ENCODE measurements at places on chromosomes 5 and 9. TPM values are rescaled to one million over a fixed set of nuclear protein-coding genes. Genes with fewer than 3 reads are reported as not detected.

The SLC1A3 gene
- 0.57 TPM for total RNA-seq

The SLC36A2 gene
- total RNA-seq, result not detected

The OR1J1 gene
- total RNA-seq, result not detected

The CYLC2 gene
- not detected for total RNA-seq

The RGS7BP gene
- total RNA-seq, result not detected

The BTNL9 gene
- not detected for total RNA-seq

GRCh38 chr5:36452424-36453006 lies 150.8 kb upstream of the RANBP3L start:
- no peak for DNase-seq
- H3K4me1 ChIP-seq, result no peaks in the 10 kb centered on the region
- H3K36me3 ChIP-seq, result no peaks in the 10 kb centered on the region
- no peak overlapping the region for H3K27ac ChIP-seq
- no peak overlapping the region for H3K4me3 ChIP-seq

DNA sequence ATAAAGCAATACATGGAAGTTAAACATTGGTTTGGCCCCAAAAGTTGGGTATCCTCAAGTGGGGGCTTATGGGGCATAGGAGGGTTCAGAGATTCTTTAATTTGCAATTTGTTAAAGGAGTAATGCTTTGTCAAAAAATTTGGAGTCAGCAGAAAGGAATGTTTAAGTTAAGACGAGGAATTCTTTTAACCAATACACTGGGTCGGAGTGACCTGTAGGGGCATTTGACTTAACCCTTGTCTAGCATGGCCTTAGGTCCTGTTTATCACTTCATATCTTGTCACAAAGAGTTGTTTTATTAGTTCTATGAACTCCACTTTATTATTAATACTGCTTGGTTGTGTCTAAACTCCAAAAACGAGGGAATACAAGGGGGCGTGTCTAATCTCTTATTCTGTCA lies 656.1 kb upstream of the RORB start:
- no peak for DNase-seq
- H3K27ac ChIP-seq, result no peak overlapping the region
- H3K4me1 ChIP-seq, result no peaks in the 10 kb centered on the region
- no peak overlapping the region for H3K4me3 ChIP-seq
- no peaks in the 10 kb centered on the region for H3K27me3 ChIP-seq
- H3K36me3 ChIP-seq, result no peaks in the 10 kb centered on the region

GRCh38 chr9:95963659-95964058 lies 88.2 kb downstream of the ERCC6L2 start:
- no peak for DNase-seq
- H3K4me1 ChIP-seq, result no peaks in the 10 kb centered on the region
- no peaks in the 10 kb centered on the region for H3K27me3 ChIP-seq
- no peaks in the 10 kb centered on the region for H3K36me3 ChIP-seq
- H3K4me3 ChIP-seq, result no peak overlapping the region

GRCh38 chr5:137264041-137264440 lies 235.1 kb downstream of the SPOCK1 start:
- H3K4me1 ChIP-seq, result no peaks in the 10 kb centered on the region
- no peaks in the 10 kb centered on the region for H3K27me3 ChIP-seq
- H3K27ac ChIP-seq, result no peak overlapping the region
- no peak overlapping the region for H3K4me3 ChIP-seq

DNA sequence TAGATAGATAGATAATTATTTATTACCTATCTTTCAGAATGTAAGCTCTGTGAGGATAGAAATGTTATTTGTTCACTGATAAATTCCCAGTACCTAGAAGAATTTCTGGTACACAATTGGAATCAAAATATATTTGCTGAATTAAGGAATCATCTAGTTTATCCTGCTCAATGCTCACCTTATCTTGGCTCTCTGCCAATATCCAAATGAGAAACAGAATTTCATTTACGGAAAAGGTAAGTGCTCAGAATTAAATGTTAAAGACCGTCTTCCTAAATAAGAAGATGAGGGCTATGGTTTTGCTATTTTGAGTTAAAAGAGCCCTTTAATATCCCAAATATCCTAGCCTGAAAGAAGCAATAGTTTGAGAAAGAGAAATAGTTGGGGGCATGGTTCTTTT lies 232.1 kb upstream of the PDE4D start:
- no peak overlapping the region for H3K4me3 ChIP-seq
- no peaks in the 10 kb centered on the region for H3K4me1 ChIP-seq
- H3K27ac ChIP-seq, result no peak overlapping the region
- H3K36me3 ChIP-seq, result no peaks in the 10 kb centered on the region
- no peak for DNase-seq

DNA sequence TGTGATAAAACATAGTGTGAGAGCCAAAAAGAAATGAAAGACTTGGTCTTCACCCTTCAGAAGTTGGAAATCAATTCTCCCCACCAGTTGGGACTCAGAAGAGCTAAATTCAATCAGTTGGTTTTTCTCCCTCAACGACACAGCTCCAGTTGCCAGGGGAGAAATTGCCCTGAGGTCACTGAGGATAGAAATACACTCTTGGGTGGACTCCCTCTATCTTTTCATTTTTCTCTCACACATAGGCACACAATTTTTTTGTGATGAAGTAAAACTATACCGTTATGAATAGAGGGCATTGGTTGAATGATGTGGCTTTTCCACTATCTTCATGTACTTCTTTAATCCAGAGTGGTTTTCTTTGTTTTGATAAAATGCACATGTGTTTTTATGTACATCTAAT lies 80.2 kb downstream of the ZNF366 start:
- no peaks in the 10 kb centered on the region for H3K36me3 ChIP-seq
- no peak for DNase-seq
- no peaks in the 10 kb centered on the region for H3K27me3 ChIP-seq
- H3K4me1 ChIP-seq, result no peaks in the 10 kb centered on the region
- no peak overlapping the region for H3K27ac ChIP-seq

GRCh38 chr9:89304834-89305188 lies 6.2 kb upstream of the CKS2 start:
- H3K27me3 ChIP-seq, result no peaks in the 10 kb centered on the region
- no peak for DNase-seq
- no peak overlapping the region for H3K27ac ChIP-seq
- no peak overlapping the region for H3K4me3 ChIP-seq
- H3K4me1 ChIP-seq, result peaks cover 6% of the 10 kb centered on the region
- H3K36me3 ChIP-seq, result no peaks in the 10 kb centered on the region

DNA sequence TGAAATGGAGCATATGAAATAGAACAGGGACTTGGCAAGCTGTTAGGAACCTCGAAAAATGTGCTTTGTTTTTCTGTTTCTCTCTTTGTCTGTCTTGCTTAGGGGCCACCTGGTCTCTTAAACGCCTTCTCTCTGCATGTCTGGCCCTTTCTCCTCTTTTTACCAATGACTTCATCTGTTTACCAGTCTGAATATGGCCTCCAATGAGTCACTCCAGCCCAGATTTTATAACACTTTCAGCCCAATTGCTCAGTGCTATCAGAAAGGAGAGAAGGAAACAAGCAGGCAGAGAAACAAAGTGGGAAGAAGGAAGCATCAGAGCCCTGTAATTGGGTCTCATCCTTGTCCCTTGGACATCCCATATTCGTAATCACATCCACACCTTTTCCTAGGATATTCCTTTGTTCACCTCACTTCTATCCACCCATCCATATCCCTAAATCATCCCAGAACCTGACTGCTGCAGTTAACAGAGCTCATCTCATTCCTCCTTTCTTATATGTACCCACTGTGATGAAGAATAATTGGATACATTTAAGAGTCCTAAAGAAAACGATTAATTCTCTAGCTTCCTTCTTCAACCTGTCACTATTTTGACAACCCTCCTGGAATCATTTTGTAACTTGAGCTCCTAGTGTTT lies 151.8 kb upstream of the GPR151 start:
- no peak for DNase-seq
- no peak overlapping the region for H3K27ac ChIP-seq
- no peak overlapping the region for H3K4me3 ChIP-seq
- no peaks in the 10 kb centered on the region for H3K27me3 ChIP-seq
- H3K4me1 ChIP-seq, result no peaks in the 10 kb centered on the region

DNA sequence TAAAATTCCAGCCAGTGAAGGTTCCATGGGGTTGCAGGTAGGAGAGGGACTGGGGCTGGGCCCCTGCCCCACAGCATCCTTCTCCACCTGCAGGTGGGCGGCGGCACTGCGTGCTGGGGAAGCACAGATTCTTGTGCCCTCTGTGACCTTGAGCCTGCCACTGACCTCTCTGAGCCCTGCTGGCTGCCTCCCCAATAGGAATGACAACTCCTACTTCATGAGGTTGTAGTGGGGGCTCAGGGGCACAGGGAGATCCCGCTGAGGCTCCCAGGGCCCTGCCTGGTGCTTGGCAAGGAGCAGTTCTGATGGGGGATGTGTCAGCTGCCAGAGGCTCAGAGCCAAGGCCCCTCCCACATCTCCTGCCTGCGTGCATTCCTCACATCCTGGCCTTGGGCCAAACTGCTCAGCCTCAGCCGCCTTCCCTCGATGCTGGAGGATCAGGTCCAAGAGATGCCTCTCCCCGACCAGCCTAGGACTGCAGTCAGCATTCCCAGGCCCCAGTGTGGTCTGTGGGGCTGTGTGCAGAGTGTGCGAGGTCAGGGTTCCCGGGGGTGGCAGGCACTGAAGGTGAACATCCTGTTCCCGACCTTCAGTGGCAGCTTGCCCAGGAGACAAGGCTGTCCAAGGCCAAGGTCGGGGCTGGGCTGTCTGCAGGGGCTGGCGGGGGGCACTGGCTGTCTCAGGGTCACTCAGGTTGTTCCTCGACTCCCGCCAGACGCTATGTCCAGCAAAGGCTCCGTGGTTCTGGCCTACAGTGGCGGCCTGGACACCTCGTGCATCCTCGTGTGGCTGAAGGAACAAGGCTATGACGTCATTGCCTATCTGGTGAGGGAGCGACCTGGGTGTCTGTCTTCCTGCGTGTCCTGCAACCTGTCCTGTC lies 7.0 kb downstream of the ASS1 start:
- H3K27me3 ChIP-seq, result no peaks in the 10 kb centered on the region
- no peaks in the 10 kb centered on the region for H3K36me3 ChIP-seq
- no peak overlapping the region for H3K4me3 ChIP-seq
- no peaks in the 10 kb centered on the region for H3K4me1 ChIP-seq

DNA sequence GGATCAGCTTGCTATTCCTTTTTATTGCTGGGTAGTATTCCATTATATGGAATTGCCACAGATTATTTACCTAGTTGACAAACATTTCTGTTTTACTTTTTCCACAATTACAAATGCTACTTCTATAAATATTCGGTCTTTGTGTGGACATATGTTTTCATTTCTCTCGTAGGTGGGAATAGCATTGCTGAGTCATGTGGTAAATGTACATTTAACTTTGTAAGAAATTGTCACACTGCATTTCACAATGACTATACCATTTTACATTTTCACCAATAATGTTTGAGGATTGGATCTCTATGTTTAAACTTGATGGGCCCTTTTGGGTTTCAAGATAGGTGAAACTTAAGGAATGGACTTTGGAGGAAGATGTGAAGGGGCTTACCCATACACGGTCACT lies 19.7 kb downstream of the RAI14 start:
- no peaks in the 10 kb centered on the region for H3K27me3 ChIP-seq
- no peak overlapping the region for H3K27ac ChIP-seq
- no peaks in the 10 kb centered on the region for H3K36me3 ChIP-seq
- no peaks in the 10 kb centered on the region for H3K4me1 ChIP-seq
- H3K4me3 ChIP-seq, result no peak overlapping the region

DNA sequence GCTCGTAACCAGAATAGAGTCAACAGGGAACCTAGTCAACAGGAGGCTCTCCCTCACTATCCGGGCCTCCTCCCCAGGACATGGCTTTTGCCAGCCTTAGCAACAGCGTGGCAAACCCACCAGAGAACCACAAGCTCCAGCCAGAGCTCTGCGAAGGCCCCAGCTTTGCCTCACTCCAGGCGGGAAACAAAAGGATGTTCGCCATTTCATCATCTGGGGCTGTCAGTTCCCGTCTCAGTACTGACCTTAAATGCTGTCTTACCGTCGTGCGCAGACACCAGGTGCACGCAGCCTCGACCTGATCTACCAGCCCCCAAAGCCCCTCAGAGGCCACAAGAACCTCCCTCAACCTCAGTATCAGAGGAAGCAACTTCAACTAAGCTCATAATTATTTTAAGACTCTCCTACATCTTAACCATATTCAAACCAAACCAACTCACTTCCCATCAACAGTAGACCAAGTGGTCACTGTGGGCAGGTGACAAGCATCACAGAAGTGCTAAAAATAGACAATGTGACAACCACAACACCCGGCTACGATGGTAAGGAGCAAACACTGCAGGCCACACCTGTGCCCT lies 71.4 kb downstream of the SEMA4D start:
- H3K36me3 ChIP-seq, result no peaks in the 10 kb centered on the region
- peak overlapping the region; percentile 16 for H3K4me3 ChIP-seq
- H3K27me3 ChIP-seq, result no peaks in the 10 kb centered on the region
- DNase-seq, result no peak
- H3K27ac ChIP-seq, result peak overlapping the region; percentile 63

DNA sequence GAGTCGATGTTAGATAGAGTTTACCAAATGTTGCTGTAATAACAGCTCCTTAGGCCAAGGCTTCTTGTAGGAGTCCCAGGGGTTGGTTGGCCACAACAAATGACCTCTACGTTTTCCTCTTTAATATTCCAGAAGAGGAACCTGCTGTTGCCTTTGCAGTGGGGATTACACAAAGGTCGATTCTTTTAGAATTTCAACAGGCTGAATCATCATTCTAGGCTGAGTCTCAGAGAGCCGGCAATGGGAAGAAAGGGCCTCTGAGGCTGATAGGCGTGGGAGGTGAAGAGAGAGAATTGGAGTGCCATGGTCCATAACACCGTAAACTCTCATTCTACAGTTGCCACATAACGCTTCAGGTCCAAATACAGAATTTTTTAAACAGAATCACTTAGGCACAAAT lies 405.9 kb upstream of the DAP start:
- H3K27ac ChIP-seq, result no peak overlapping the region
- no peak for DNase-seq
- no peaks in the 10 kb centered on the region for H3K36me3 ChIP-seq
- no peak overlapping the region for H3K4me3 ChIP-seq
- no peaks in the 10 kb centered on the region for H3K4me1 ChIP-seq

- no peaks in the 10 kb centered on the region for H3K27me3 ChIP-seq
- H3K4me3 ChIP-seq, result no peak overlapping the region
- DNase-seq, result no peak
- no peak overlapping the region for H3K27ac ChIP-seq
Measured at GRCh38 chr5:127101533-127101932, 28.2 kb upstream of the C5orf63 start.

DNA sequence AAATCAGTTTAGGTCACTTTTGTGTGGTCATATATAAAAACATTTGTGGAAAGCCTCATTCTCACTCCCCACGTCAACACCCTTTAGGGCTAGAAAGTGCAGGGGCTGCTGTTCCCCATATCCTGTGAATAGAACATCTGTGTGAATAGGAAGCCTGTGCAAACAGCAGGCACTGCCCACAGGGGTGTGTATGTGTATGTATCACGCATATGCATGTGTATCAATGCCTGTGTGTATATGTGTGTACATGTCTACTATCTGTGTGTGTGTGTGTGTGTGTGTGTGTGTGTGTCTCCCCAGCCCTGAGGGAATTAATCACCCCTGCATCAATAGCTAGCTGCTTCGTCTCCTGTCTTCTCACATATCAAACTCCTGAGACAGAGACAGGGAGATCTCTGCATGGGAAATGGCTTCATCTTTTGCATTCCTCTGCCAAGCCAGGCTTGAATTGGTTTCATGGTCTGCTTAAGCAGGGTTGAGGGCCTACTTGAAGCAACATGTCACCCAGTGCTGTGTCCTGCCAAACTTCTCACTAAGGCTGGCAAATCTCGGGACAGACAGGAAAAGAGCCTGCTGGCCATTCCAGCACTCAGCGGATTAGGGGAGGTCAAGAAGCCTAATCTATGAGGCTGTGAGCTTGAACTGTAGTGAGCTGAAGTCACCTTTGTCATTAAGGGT lies 265.8 kb downstream of the ADAMTSL1 start:
- H3K27ac ChIP-seq, result no peak overlapping the region
- H3K4me3 ChIP-seq, result no peak overlapping the region
- no peaks in the 10 kb centered on the region for H3K27me3 ChIP-seq
- H3K4me1 ChIP-seq, result no peaks in the 10 kb centered on the region
- H3K36me3 ChIP-seq, result no peaks in the 10 kb centered on the region

Data from naive thymus-derived CD4-positive, alpha-beta T cell (primary cell).